ENCODE measurements at places on chromosomes 6 and 20.
A peak's percentile ranks its signal among the peaks of the same experiment; 100 is the strongest.

- DNase-seq: no peak
These were observed 54.0 kb upstream of the IPCEF1 start for GRCh38 chr6:154410619-154411072.

DNA sequence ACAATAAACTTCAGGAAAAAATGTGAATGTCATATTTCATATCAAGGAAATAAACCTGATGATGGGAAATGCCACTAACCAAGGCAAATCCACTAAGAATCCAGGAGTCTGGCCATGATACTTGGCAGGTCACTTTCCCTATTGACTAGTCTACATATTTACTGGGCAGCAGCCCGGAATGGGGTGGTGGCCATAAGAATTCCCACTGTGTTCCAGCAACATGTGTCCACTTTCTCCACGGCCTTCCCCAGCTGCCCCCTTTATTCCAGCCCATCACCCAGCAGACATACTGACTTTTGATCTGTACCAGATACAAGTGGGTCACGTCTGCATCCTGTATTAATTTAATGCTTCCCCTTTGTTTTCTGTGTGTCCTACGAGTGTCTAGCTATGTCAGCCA lies 234.5 kb upstream of the PRDM1 start:
- DNase-seq: no peak

DNA sequence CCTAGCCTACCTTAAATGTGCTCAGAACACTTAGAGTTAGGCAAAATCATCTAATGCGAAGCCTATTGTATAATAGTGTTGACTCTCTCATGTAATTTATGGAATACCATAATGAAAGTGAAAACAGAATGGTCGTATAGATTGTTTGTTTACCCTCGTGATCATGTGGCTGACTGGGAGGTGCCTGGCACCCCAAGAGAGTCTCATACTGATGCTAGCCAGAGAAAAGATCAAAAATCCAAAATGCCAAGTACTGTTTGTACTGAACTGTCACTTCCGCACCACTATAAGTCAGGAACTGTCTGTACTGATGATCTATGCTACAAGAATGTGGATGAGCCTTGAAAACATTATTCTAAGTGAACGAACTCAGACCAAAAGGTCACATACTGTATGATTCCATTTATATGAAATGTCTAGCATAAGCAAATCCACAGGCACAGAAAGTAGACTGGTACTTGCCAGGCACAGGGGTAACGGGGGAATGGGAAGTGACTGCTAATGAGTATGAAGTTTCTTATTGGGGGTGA lies 22.4 kb downstream of the ZMYND8 start:
- DNase-seq: no peak

GRCh38 chr6:6635869-6636268 lies 47.3 kb downstream of the LY86 start:
- DNase-seq: no peak

GRCh38 chr20:61203320-61203719 lies 48.7 kb upstream of the CDH4 start:
- DNase-seq: no peak

GRCh38 chr6:138307352-138307751 lies 70.4 kb upstream of the SMIM28 start:
- DNase-seq: no peak

- no peak for DNase-seq
These were observed 23.3 kb upstream of the TOP1 start for GRCh38 chr20:41005361-41005729.

- DNase-seq: no peak
These were observed 24.7 kb downstream of the FNDC1 start for GRCh38 chr6:159193923-159194322.

DNA sequence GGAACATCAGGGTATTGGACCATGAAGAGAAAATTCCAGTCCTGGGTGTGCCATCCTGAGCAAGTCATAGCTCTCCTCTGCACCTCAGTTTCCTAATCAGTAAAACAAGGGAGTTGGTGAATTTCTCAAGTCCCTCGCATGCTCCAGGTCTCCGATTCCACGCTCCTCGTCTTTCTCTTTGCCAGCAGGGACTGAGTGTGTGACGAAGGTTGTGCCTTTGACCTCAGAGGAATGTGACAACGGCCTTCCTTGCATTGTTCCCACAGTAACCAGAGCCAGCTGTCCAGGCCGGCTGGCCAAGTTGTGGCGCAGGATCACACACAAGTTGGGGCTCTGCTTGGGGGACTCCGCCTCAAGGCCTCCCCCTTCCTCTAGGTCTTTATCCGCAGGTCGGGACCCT lies 217.3 kb downstream of the ATXN1 start:
- DNase-seq: no peak

GRCh38 chr20:23311947-23312506 lies 38.6 kb upstream of the NXT1 start:
- DNase-seq: no peak

GRCh38 chr6:112109262-112109661 lies 21.9 kb downstream of the FAM229B start:
- no peak for DNase-seq

- no peak for DNase-seq
These were observed 41.5 kb upstream of the ADGRF1 start for GRCh38 chr6:47083586-47084047.

DNA sequence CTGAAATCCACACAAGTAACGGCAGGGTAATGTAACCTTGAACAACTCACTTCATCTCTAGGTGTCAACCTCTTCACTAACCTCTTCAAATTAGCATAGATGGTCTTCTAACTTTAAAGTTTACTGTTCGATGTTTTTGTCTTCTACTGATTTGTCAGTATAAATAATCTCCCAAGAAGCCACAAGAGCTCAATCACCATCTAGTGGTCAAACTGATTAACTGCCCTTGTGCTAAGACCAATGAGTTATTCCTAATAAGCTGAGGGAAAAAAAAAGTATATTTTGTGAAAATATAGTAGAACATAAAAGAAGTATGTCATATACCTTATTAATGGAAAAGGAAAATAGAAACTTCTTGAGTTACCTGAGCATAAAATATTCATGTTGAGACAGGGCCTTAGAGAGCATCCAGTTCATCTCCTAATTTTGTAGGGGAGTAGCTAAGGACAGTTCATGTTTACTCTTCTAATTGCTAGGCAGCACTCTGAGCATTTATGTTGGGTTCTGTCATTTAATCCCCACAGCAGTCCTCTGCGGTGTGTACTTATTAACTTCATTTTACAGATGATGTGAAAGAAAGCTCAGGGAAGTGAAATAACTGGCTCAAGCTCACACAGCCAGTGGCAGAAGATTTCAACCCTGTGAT lies 317.1 kb downstream of the ESR1 start:
- DNase-seq: peak; percentile 39

GRCh38 chr6:29965563-29965872 lies 23.2 kb downstream of the HLA-A start:
- DNase-seq: no peak

DNA sequence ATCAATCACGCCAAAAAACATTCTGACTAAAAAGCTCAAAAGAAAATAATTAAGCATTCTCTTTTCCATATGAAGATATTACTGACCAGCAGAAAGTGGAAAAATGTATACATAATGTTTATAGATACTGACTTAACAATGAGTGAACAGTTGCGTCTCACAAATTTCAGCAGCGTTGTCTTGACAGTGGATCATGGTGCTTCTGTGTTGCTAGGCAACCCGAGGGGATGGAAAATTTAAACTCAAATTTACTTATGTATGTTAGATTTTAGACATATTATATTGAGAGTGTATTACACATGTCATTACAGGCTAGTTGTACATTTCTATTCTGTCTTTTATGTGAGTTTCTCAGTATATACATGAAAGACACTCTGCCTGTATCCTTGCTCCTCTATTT lies 110.2 kb downstream of the LAMA2 start:
- DNase-seq: no peak

DNA sequence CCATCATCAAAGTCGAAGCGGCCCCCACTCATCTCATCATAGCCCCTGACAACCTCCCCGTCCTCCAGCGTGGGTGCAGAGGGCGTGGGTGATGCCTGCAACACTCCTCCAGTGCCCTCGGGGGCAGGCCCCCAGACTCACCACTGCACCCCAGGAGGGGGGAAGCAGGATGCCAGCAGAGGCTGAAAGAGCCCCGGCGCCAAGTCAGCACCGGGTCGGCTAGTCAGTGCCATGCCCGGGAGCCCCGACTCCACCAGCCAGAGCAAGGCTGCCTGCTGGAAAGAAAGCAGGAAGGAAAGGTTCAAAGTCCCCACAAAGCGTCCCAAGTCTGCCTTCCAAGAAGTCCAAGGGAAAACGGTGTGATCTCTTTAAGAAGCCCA lies 324 bp downstream of the JPH2 start:
- DNase-seq: no peak

DNA sequence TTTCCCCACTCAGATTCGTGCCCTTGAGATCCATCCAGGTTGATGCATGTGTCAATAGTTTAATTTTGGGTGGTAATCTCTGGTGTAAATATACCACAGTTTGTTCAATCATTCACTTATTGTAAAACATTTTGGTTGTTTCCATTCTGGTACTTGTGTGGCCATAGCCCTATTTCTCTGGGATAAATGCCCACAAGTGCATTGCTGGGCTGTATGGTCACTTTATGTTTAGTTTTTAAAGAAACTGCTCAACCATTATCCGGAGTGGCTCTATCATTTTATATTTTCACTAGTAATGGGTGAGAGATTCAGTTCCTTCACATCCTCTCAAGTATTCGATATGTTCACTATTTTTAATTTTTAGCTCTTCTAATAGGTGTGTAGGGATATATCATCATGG lies 60.7 kb upstream of the RNF24 start:
- DNase-seq: no peak

GRCh38 chr6:39114388-39114703 lies 640 bp downstream of the SAYSD1 start:
- DNase-seq: no peak

- DNase-seq: peak; percentile 15
These were observed 575.2 kb upstream of the ADGRB3 start for GRCh38 chr6:68059899-68060298.

DNA sequence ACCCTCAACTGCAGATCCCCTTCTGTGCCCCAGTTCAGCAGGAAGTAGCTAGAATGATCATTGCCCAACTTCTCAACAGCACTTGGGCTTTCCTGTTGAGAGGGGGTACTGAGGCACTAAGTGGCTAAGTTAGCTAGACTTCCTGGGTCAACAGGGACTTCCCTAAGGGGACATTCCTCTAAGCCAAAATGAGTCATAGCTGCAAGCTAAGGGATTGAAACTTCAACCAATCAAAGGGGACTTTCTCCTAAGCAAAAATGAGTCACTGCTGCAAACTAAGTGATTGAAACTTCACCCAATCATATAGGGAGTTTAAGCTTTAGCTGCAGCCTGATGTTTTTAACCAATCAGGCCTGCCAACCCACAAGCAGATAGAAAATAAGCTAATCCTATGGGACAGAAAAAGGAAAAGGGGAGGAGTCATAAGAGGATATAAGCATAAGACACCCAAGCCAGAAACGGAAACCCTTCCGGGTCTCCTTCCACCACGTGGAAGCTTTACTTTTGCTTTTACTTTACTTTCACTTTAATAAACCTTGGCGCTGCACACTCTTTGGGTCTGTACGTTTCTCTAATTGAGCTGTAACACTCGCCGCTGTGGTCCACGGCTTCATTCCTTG lies 659.0 kb upstream of the HS3ST5 start:
- DNase-seq: peak; percentile 24

DNA sequence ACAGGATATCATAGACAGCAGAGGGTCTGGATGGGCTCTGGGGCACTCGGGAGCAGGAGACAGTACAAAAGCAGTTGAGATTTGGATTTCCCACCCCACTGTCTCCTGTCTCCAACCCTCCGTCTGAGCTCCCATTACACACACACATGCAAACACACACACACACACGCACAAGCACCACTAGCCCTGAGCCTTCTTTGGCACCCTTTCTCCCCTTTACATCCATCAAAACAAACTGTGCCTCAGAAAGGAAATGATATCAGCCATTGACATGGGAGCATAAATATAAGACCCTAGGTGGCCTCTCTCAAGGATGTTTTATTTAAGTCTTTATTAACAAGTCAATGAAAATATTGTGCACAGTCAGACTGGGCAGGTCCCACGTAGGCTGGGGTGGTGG lies 17.5 kb downstream of the TTBK1 start:
- DNase-seq: no peak

GRCh38 chr20:10412591-10413408 lies 21.2 kb downstream of the MKKS start:
- no peak for DNase-seq

GRCh38 chr20:32356622-32357374 lies 1.3 kb upstream of the ASXL1 start:
- no peak for DNase-seq

GRCh38 chr6:153207617-153208016 lies 76.5 kb upstream of the RGS17 start:
- DNase-seq: no peak

DNA sequence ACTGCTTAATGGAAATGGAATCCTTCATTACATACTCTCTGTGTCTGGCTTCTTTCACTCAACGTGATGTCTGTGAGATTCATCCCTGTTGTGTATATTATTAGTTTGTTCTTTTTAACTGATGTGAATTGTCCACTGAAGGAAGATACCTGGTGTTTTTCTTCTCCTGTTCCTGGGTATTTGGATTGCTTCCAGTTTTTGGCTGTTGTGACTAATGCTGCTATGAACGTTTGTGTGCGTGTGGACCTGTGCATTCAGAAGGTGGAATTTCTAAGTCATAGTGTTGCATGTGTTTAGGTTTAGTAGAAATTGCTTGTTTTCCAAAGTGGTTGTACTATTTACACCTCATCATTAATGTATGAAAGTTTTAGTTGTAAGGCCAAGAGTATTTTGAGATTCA lies 3.8 kb downstream of the TULP4 start:
- no peak for DNase-seq

DNA sequence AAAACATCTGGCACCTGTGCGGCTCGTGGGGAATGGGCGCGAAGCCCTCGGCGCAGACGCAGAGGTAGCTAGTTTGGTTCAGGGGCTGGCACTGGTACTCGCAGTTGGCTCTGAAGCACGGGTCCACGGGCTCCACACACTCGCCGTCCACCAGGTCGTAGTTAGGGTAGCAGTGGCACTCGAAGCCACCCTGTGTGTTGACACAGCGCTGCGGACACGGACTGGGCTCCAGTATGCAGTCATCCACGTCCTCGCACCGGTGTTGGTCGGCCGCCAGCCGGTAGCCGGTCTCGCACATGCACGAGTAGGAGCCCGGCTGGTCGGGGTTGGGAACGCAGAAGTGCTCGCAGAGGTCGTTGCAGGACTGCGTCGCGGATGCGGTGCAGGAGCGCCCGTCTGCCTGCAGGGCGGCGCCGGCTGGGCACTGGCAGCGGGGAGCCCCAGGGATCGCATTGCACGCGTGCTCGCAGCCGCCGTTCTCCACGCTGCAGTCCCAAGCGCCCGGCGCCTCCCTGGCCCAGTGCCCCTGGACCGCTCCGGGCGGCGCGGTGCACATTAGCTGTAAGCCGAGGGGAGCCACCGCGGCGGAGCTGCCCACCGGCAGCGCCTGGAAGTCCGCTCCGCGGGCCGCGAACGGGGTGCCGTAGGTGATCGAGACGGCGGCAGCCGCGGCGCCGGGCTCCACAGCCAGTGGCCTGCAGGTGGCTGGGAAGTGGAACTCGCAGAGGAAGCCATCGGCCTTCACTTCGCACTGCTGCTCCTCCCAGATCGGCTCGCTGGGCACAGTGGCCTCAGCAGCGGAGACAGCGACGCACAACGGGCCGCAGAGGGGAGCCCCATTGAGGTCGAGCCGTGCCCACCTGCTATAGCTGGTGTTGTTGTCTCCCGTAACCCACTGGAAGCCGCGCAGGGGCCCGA lies 930 bp downstream of the THBD start:
- no peak for DNase-seq

GRCh38 chr6:28922821-28923317 lies 916 bp downstream of the TRIM27 start:
- DNase-seq: peak; percentile 36

GRCh38 chr20:62489186-62489931 lies 13.6 kb upstream of the GATA5 start:
- no peak for DNase-seq

- DNase-seq: no peak
These were observed 233.5 kb downstream of the TMEM242 start for GRCh38 chr6:157089851-157090250.

All from MM.1S (cell line).